ENCODE measurements at places on chromosomes 16 and 17.

- no peak for DNase-seq
Measured at GRCh38 chr16:57834936-57835335, 32.6 kb upstream of the KIFC3 start.

DNA sequence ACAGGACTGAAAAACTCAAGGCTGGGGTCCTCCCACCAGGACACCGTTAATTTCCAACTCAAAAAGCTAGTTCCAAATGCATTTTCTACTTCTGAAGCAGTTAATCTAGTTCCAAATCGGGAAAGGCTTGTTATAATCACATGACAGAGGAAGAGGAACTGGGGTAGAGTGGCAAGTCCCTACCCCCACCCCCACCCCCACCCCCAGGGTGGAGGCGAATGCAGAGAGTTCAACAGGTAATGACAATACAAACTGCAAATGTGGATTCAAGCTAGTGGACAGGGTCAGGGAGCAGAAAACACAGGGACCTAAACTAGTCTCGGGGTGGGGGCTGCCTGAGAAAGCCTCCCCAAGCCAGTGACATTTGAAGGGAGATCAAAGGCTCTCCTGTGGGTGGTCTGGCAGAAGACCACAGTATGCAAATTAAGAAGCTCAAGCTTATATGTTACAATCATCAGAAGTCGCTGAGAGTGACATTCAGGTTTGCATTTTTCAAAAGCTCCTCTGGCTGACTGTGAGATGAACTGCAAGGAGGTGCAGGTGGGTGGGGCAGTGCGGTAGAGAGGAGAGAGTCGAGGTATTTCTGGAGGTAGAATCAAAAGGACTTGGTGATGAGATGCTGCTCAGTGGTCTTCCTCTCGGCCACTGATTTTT, 56.4 kb upstream of the SLC25A19 start:
- peak; percentile 56 for DNase-seq

DNA sequence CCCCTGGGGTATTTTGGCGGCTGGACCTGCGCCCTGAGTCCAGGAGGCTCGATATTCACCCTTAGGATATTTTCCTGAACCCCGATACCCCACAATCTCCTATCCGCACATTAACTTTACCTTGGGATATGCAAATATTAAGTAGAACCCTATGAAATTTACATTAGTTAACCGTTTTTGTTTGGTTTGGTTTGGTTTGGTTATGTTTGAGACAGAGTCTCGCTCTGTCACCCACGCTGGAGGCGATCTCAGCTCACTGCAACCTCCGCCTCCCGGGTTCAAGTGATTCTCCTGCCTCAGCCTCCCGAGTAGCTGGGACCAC, 9.3 kb upstream of the NAGS start:
- no peak for DNase-seq

DNA sequence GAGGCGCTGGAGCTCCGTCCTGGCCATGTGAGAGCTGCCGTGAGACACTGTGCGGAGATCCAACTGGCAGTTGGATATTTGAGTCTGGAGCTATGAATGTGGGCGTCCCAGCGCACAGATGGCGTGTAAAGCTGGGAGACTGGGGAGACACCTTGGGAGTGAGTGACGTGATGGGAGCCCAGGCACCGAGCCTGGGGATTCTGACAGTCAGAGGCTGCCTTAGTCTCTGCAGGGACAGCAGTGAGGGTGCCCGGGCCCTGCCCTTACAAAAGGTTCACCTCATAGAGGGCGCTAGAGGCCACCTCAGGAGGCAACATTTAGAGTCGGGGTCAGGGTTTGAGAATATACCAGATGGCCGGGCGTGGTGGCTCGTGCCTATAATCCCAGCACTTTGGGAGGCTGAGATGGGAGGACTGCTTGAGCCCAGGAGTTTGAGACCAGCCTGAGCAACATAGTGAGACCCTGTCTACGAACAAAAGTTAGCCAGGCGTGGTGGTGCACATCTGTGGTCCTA, 194.1 kb upstream of the GSE1 start:
- no peak for DNase-seq

DNA sequence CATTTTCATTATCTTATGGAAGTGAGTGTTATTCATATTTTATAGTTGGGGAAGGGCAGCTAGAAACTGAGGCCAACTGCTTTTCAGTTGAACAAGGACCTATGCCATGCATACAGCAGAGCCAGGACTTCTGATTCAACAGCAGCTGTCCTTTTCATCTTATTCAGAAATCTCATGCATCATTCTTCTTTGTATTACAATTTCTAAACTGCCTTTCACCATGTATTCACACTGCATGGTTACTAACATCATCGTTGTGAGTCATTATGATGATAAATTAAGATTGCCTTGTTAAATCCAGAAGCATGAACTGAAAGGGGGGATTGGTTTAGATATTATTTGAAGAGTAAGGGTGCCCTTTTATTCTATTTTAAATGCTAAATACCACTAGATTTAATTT, 1470.1 kb upstream of the GOT2 start:
- no peak for DNase-seq

Measured in stimulated activated CD8-positive, alpha-beta memory T cell treated with anti-CD3 and anti-CD28 coated beads, Interleukin-15, amount 100 ng/mL, for 48 hours (primary cell).